NCI-H748 treated with DMSO at 0.1 percent for 48 hours (cell line): ENCODE measurements at places on chromosomes 2 and 18.
A peak's percentile ranks its signal among the peaks of the same experiment; 100 is the strongest.

- no peak for DNase-seq
Measured at GRCh38 chr2:189091253-189091652, 88.3 kb downstream of the COL5A2 start.

DNA sequence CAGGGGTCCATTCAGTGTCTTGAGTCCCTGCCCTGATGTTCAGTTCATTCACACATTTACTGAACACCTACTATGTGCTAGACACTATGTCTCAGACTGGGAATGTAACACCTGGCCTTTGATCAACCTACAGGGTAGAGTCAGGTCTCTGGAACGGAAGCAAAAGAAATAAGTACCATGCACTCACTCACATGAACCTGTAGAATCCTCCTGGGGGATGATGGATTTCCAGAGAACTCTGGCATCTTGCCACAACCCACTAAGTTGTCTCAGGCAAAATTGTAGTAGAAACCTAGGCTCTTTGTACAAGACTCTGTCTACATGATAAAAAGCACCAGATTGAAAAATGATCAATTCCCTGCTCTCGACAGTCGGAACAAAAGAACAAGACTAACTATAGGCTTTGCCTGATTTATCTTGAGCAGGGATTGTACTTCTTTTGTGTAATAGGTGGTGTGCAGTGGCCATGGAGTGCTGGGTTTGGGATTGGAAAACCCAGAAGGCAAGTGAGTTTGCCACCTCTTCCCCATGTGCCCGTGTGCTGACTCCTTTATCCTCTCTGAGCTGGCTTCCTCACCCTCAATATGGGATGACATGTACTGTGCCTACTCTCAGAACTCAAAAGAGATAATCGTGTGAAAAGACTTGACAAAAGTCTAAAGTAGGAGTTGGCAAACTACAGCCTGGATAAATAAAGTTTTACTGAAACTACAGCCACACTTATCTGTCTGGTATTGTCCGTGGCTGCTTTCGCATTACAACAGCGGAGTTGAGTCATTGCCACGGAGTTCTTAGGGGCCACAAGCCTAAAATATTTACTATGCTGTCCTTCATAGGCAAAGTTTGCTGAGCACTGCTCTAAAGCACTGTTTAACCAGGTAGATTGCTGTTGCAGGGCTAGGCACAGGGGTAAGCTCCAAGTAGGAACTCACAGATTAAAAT, 4.4 kb downstream of the CAPN14 start:
- DNase-seq = no peak

GRCh38 chr2:182377467-182377866, 49.4 kb downstream of the PDE1A start:
- DNase-seq = no peak

GRCh38 chr2:143807192-143807591, 678.0 kb downstream of the ARHGAP15 start:
- no peak for DNase-seq

DNA sequence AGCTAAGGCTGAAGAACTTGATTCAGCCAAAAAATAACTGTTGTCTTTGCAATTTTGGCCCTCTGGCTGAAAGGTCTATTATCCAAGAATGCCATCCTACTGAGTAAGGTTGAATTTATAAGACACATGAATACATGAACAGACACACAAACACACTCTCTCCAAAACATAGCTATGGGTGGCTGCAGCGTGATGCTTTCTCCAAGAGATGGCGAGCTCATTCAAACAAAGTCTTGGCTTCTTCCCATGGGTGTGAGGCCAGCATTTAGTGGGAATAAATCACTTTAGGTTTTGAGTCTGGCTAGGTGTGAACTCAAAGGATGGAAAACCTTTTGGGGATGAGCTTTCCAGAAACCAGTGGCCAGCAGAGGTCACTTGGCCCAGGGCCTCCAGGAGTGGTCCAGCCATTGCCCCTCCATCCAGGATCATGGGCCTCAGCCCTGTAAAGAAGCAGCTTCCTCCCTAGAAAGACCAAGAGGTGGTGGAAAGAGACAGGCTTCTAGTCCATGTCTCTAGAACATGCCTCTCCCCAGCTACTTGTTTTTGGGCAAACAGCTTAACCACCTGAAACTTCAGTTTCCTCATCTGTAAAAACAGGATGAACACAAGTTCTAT, 11.0 kb upstream of the OSR1 start:
- DNase-seq = peak; percentile 13

GRCh38 chr2:47061944-47062678, 93.0 kb downstream of the STPG4 start:
- DNase-seq = no peak

DNA sequence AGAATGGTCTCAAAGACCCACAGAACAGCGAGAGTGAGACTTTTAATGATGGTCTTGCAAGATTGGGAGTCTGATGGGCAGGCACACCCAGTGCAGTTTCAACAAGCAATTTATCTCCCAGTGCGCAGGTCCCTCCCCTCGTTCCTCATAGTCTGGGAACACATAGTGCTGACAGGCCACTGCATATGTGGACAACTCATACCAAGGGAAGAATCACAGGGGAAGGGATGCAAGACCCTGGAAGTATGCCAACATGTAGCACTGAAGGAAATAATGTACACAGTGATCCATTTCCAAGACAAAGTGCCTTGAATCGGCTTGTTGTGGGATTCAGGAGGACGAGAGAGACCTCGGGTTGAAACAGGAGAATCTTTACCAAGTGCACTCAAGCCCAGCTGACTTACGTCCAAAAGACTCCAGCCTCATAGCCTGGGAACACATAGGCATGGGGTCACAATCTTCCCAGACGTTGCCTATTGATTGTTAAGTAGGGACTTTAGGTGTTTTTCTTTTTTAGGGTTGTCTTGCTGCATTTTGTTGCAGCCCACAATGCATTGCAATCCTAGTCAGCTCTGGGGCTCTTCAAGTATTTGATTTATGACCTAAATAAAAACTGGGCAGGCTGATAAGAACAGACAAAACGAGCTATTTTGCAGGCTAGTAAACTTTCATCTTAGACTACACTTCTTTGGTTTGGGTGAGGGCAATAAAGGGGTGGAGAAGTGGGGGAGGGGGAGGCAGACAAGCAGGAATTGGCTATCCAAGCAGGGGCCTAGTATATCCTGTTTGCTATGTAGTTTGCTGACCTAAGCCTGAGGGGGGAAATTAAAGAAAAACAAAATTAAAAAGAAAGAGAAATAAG, 24.7 kb upstream of the SERPINB5 start:
- no peak for DNase-seq

DNA sequence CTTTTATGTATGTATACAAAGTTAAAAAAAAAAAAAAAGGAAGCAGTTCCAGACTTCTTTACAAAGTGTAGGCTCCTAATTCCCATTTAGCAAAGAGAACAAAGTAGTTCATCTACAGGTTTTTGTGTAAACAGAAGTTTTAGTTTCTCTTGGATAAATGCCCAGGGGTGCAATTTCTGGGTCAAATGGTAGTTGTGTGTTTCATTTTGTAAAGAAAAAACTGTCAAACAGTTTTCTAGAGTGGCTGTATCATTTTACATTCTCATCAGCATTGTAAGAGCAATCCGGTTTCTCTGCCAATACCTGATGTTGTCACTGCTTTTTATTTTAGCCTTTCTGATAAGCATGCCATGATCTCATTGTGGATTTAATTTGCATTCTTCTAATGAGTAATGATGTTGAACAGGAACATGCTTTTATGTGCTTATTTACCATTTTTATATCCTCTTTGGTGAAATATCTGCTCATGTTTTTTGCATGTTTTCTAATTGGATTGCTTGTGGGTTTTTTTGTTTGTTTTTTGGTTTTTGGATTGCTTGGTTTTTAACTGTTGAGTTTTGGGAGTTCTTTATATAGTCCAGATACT, 16.6 kb upstream of the PSME4 start:
- DNase-seq = peak; percentile 87

GRCh38 chr2:70501728-70502127, 51.9 kb downstream of the TGFA start:
- DNase-seq = no peak

DNA sequence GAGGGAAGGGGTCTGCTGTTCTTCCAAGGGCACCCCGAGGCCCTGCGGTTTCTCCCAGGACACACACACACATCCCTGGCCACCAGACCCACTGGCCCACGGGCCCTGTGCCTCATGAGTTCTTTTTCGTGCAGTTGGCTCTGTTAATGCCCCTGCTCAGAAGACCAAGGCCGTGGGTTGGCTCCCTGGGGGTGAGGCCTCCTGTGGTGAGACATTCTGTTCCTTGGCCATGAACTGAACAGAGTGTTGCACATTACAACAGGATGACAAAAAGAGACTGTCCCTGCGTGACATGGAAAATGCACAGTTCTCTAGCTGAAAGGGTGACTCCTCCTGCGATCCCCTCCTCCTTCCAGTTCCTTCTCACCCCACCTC, 30.7 kb downstream of the SH2D6 start:
- DNase-seq = no peak
